ENCODE measurements at places on chromosomes 2 and 18.
A peak's percentile ranks its signal among the peaks of the same experiment; 100 is the strongest.

DNA sequence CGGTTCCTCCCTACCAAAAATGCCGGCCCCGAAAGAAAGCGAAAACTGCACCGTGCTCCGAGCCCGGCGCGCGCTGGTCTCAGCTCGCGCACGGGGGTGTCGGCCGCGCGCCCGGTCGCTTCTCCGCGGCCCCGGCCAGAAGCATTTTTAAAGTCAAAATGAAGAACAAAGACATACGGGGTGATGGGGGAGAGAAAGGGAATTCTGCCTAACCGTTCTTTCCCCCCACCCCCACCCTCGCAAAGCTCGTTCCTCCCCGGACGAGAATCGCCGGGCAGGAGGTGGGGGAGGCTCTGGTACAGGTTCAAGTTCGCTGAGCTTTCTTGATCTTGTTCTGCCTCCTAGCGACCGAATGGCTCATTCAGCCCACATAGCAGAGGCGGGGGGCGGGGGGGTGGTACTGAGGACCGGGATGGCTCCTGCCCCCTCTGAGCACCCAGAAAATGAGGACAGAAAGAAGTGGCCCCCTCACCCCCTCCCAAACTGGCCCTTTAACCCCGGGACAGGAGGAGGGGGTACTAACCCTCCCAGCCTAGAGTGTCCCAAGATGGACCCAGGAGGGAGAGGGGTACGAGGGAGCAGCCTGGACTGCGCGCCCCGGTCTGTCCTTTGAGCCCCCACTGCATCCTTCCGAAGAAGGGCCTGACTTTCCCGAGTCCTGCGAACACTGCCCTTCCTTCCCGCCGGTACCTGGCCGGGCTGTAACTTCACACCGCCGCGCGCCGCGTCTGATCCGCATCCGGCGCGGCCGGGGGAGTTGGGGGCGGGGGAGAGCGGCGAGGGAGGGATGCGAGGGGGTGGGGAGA is 3.1 kb downstream of the BCL11A start:
- DNase-seq: peak; percentile 83

DNA sequence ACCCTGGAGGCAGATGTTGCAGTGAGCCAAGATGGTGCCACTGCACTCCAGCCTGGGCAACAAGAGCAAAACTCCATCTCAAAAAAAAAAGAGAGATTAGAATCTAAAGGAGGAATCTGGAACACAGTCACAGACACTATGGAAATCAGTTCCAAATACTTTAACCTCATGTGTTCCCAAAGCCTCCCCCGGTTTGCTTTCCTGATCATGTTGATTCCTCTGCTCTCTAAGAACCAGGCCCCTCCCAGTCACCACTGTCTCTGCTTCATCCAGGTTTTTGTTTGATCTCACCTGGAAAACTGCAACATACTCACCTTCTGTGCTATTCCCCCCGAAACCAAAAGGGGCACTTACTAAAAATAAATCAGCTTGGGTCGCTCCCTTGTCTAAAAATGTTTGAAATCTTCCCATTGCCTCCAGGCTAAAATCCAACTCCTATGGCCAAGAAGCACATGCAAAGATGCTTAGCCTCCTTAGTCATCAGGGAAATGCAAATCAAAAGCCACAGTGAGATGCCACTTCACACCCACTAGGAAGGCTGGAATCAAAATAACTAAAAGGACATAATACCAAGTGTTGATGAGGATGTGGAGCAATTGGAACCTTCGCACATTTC is 6.2 kb upstream of the NEU2 start:
- DNase-seq: no peak

- no peak for DNase-seq
Observed at GRCh38 chr18:79627750-79628294, 51.8 kb upstream of the CTDP1 start.

- DNase-seq: peak; percentile 61
Observed at GRCh38 chr18:39793609-39794008, 2161.4 kb upstream of the PIK3C3 start.

DNA sequence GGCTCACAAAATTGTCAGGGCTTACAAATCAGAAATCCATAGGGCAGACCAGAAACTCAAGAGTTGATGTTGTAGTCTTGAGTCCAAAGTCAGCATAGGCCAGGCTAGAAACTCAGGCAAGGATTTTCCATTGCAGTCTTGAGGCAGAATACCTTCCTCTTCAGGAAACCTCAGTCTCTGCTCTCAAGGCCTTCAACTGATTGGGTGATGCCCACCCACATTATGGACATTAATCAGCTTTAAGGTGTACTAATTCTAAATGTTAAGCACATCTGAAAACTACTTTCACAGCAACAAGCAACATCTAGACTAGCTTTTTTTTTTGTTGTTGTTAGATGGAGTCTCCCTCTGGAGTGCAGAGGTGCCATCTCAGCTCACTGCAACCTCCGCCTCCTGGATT is 31.3 kb upstream of the ZNF512 start:
- DNase-seq: no peak

DNA sequence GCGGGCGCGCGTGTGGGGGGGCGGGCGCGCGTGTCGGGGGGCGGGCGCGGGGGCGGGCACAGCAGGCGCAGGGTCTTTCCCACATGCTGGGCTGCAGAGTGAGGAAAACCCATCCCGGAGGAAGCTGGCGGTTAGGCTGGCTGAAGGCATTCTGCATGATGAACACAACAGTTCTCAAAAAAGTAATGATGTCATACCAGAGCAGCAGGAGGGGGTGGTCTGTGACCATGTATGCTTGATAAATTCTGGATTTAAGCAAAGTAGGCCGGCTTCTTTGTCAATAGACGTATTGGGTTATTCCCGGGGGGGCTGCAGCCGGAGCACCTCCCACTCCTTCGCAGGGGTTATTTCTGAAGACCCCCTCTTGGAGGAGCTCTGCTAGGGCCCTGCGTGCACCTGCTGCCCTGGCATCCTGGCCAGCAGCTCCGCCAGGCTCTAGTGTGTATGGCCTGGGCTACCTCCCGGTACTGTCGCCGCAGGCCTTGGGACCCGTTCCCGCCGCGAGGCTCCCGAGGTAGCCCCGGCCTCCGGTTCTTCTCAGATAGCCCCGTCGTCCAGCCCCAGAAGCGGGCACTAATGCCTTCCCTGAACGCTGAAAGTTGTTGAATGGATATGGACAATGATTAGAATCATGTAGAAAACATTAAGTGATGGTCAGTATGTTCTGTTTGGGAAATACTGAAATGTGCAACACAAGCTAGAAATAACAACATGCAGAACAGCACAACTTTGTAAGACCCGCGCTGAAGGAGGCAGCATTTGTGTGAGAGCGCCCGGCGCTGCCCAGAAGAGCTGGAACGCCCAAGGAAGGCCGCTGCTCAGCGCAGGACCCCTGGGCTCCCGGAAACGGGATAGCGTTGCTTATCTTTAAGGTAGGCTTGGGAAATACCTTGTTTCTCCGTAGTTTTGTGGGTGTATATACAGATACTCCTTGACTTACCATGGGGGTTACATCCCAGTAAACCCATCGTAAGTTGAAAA is 101.4 kb upstream of the RAB6C start:
- peak; percentile 61 for DNase-seq

DNA sequence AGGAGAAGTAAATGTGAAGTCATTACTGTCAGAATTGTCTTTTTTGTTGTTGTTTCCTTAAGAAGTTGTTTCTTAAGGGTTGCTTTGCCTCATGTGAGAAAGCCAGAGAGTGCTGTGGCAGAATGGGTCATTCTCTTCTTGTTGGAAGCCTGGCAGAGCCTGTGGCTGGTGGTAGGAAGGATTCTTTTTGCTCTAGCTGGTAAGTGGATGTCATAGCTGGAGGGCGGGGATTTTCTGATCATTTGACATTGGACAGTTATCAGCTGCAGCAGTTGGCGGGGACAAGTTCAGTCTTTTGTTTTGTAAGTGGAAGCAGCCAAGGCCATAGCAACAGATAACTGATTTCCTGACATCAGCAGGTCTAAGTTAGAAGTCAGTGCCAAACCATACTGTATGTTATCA is 5.5 kb upstream of the RMDN2 start:
- no peak for DNase-seq

- peak; percentile 2 for DNase-seq
Observed at GRCh38 chr2:73896362-73897239, 3.8 kb downstream of the ACTG2 start.

GRCh38 chr2:200871151-200871550 is 6.7 kb upstream of the CLK1 start:
- DNase-seq: no peak

- DNase-seq: no peak
Observed at GRCh38 chr18:48428475-48429177, 19.4 kb upstream of the ZBTB7C start.

GRCh38 chr2:215727507-215728503 is 285.5 kb downstream of the MREG start:
- DNase-seq: no peak

DNA sequence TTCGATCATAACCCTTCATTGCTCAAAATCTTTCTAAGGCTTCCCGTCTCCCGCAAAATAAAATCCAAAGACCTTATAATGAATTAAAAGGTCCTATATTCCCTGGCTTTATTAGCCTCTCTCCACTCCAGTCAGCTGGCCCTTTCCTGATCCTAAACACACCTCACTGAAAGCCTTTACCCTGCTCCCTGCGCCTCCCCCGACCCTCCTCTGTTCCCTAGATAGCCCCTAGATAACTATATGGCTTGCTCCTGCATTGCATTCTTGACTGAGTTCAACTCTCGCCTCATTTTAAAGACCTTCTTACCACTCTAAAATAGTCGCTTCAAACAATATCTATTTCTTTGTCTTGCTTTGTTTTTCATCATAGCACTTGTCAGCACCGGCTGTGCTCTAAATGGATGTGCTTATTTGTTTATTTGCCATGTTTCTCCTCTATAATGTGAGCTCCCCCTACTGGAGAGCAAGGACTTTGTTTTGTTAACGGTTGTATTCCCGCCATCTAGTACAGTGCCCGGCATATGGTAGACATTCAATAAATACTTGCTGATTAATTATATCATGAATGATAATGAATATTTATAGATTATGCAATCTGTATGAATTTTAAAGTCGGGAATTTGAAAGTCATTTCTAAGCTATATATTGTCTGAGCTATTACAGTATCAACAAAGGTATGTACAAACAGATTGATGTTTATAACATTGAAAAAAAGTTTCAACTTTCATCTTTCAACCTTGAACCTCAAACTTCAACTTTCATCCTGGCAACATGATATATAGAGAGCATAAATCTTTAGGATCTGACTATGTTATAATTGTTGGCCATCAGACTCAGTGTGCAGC is 32.4 kb upstream of the VIT start:
- peak; percentile 15 for DNase-seq

GRCh38 chr2:31097962-31098613 is 40.2 kb downstream of the GALNT14 start:
- no peak for DNase-seq

DNA sequence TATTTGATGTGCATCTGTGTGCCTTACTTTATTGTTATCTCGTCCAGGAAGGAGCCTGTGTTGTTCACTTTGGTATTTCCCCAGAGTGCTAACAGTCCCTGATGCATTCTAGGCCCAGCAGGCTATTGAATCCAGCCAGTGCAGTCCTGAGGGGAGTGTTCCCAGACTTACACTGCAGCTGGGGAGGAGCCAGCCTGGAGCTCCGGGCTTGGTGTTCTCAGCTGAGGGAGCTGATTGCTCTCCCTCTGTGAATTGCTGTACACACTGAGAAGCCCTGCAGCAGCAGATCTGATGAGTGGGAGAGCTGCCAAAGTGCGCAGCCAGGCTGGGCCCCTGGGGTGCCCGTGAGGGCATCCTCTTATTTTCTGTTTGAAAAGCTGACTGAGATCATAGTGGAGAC is 159.2 kb downstream of the GALNT3 start:
- DNase-seq: peak; percentile 71

- no peak for DNase-seq
Observed at GRCh38 chr2:198973785-198974184, 484.0 kb downstream of the SATB2 start.

DNA sequence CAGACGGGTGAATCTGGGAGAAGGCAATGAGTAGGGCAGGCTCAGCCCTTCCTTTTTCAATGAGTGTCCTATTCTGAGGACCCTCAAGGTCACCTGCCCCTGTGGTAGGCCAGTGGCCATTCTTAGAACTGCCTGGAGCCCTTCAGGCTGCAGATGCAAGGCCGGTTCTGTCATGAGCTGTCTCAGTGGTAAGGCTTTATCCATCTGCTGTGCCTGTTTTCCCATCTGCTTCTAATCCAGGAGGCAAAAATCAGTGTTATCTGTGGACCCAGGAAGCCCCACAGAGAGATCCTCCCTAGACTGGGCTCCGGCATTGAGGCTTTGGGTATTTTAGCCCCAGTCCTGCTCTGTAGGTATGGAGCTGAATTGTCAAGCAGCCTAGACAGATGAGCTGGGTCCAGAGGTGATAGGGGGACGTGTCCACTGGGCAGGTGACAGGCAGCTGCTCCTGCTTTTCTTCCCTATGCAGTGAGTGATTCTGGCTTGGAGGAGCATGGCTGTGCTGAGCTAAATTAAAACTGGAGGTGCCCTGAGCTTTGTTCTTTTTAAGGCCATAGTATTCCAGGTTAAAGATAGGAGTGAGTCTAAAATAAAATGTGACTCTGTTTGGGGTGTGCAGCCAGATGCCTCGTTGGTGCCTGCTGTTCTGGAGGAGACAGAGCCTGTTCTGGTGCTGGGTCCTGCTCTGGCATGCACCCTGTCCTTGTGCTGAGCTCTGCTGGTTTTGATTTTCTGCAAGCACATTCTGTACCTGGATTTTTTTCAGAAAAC is 92.5 kb downstream of the FHOD3 start:
- no peak for DNase-seq

GRCh38 chr2:220270481-220271070 is 643.1 kb downstream of the SLC4A3 start:
- DNase-seq: no peak

DNA sequence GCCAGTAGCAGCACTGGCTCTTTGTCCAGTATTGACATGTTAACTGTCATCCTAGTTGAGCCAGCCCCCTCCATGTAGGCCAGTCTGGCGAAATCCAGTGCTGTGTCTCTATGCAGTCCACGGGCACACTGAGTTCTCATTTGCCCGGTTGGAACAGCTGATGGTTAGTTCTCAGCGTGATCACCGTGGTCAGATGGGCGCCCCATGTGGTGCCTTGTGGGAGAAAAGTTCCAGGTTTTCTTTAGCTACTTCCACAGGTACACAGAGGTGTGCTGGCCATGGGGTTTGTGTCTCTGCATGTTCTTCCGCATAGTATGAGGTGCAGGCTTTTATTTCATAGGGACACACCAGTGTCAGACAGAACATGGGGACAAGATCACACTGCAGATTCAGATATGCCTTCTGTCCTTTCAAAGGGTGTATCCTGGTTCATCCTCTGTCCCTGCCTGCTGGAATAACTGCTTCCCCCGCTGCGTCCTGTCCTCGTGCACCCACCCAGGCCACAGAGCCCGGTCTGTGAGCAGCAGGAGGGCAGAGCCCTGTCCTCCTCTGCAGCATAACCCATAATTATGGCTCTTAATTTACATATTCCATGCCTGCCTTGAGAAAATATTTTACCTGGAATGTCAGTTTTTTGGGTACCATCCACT is 334.1 kb downstream of the GBX2 start:
- no peak for DNase-seq
